ENCODE measurements at places on chromosomes 11 and 22.

DNA sequence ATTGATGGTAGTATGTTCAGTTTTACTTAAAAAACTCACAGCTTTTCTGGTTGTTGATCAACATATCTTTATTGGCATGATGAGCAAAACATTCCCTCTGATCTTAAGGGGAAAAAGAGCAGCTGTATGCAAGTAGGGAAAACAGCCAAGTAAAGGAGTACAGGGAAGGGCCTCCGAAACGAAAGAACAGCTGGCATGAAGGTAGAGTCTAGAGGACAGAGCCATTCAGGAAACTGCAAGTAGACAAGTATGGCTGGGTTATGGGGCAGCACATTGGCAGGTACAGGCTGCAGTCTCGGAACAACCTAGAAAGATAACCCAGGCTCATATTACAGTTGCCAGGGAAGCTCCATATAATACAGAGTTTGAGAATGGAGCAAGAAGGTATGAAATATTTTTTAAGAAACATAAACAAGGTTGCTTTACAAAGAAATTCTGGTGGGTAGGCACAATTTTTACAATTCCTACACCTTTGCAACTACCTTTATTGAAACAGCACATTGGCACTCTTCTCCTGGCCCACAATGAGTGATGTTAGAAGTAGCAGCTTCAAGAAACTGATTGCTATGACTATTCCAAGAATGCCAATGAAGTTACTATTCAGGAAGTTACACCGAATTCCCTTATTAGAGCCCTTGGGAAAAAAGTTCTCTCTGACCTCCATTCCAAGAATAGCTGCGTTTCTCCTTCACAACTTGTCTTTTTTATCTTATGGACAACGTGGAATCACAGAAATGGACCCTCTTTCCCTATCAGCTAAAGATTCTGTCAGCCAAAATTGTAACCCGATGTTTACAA is 45.2 kb downstream of the LGR4 start:
- DNase-seq: no peak

- no peak for DNase-seq
Measured at GRCh38 chr11:68766786-68767185, 15.5 kb upstream of the TESMIN start.

GRCh38 chr11:65150509-65151299 is 16.4 kb upstream of the SYVN1 start:
- no peak for DNase-seq

DNA sequence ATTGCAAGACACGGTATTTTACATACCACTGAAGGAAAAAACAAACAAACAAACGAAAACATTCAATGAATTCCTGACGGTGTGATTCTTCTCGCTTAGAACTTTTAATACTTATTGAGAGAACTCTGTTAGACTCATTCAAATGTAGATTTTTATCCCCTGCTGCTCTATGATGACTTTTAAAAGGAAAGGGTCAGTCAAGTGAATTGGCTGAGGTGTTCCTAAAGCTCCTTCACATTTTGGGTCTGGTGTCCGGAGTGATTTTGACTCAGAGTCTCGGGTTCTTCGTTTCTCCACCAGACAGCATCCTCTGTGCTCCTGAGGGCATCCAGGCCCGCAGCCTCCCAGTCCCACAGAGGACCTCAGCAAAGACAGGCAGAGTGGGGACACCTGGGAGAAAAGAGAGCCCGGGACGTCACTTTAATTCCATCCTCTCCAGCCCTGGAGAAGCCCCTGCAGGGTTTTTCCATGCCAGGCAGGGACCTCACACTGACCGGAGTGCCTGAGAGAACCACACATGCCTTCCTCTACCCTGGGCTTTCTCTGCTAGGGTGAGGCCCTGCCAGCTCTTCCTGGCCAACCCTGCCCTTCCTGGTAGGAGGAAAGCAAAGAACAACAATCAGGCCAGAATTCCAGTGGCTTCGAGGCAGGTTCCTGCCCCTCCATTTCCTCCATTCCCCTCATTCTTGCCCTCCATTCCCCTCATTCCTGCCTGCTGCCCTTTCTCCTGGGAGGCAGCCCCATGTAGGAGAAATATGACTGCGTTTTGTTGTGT is 1.4 kb upstream of the CSF2RB start:
- DNase-seq: no peak

GRCh38 chr22:25327018-25327755 is 107.7 kb downstream of the CRYBB2 start:
- no peak for DNase-seq

Measured in cortex of kidney (tissue), 1 donor.